Motor neuron (in vitro differentiated cells): ENCODE measurements at places on chromosomes 2 and 18.

- ATAC-seq, result peak; percentile 55
These were observed at the start of gene FLACC1 for GRCh38 chr2:201357221-201357620. FLACC1 (minus strand) TSS chr2:201357345; CDS start chr2:201351404, 5,941 bp downstream.

- no peak for ATAC-seq
These were observed 86.4 kb upstream of the MAP4K3 start for GRCh38 chr2:39523308-39524044.

- no peak for ATAC-seq
These were observed 106.1 kb downstream of the COLEC12 start for GRCh38 chr18:394262-394986.

GRCh38 chr2:71512386-71512785 is 59.0 kb downstream of the DYSF start:
- no peak for ATAC-seq

DNA sequence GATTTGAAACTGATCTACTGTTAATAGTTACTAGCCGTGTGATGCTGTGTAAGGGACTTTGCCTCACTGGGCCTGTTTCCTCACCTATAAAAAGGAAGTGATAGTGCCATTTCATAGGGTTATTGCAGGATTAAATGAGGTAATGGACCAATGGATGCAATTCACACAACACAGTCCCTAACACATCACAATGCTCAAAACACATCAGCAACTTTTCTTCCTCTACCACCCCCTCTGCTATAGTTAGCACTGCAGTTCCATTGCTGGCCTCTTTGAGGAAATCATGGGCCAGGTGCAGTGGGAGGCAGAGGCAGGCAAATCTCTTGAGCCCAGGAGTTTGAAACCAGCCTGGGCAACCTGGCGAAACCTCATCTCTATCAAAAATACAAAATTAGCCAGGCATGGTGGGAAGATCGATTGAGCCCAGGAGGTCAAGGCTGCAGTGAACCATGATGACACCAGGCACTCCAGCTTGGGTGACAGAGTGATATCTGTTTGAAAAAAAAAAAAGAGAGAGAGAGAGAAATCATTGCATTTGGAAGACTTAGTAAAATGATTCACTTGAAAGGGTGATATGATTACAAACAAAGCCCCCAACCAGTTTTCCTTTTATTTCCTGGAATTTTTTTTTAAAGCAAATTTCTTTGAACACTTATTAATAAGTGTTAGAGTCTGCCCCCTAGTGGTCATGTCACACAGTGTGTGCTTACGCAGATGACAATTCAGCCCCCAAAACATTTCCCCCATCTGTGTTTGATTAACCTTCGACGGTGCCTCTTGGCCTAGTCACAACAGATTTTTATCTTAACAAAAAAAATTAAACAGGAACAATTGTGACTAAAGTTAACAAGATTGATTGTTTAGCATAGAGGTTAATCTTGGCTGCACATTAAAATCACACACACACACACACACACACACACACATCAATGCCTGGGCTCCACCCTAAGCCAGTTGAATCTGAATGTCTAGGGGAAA is 88.6 kb upstream of the BCL11A start:
- no peak for ATAC-seq

GRCh38 chr2:129142465-129142864 is 823.8 kb upstream of the HS6ST1 start:
- no peak for ATAC-seq

GRCh38 chr18:25174324-25174723 is 177.6 kb downstream of the ZNF521 start:
- ATAC-seq, result no peak

DNA sequence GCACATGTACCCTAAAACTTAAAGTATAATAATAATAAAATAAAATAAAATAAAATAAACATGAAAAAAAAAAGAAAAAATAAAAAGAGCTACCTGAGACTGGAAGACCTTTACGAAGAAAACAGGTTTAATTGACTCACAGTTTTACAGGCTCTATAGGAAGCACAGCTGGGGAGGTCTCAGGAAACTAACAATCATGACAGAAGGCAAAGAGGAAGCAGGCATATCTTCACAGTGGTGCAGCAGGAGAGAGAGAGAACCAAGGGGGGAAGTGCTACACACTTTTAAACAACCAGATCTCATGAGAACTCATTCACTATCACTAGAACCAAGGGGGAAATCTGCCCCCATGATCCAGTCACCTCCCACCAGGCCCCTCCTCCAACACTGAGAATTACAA is 379.3 kb upstream of the VWC2L start:
- ATAC-seq, result no peak

GRCh38 chr2:185736210-185736609 is 2.4 kb upstream of the FSIP2 start:
- no peak for ATAC-seq

GRCh38 chr2:15686643-15687042 is 95.0 kb downstream of the DDX1 start:
- ATAC-seq, result no peak

- ATAC-seq, result no peak
These were observed 580.6 kb upstream of the CDH2 start for GRCh38 chr18:28757466-28758008.

- no peak for ATAC-seq
These were observed 773.0 kb downstream of the CPS1 start for GRCh38 chr2:211329421-211329820.

GRCh38 chr2:218448934-218449333 is 30.0 kb downstream of the VIL1 start:
- ATAC-seq, result no peak
